ENCODE measurements at places on chromosomes 11 and 22.
A peak's percentile ranks its signal among the peaks of the same experiment; 100 is the strongest.

DNA sequence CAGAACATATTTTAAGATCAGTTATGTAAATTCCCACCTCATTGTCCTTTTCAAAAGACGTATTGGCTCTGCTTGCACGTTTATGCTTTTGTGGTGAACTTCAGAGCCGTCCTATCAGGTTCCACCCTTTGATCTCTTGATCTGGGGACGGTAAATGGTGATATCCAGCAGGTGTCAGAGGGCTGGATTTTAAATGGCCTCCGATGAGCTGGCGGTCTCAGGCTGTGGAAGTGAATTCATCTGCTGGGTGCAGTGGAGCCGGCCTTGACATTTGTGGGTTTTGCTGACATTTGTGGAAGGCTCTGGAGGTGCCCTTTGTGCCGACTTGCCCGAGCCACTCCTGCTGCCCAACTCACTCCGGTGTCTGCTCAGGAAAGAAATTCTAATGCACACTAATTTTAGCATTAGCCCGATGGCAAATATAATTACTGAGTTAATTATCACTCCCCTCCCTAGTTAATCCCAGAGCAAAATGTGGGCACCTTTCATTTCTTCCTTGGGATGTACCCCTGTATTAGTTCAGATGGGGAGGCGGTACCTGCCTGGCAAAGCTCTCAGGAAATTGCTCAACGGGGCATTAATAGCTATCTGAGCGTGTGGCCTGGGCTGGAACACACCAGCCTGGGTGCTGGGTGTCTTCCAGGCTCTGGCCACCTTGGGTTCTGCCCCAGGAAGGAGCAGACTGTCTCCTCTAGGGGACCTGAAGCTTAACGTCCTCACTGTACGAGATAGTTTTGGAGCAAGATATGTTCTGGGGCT is 9.1 kb downstream of the LRP5 start:
- no peak for DNase-seq

- DNase-seq = no peak
These were observed 550.3 kb downstream of the CNTN5 start for GRCh38 chr11:99571094-99571493.

GRCh38 chr22:28791841-28792490 is 8.4 kb downstream of the XBP1 start:
- DNase-seq = no peak

- no peak for DNase-seq
These were observed 498.0 kb downstream of the BRD1 start for GRCh38 chr22:49329636-49330035.

GRCh38 chr11:71470946-71471345 is 17.9 kb downstream of the NADSYN1 start:
- no peak for DNase-seq

GRCh38 chr22:23384431-23384830 is 195.7 kb downstream of the IGLL1 start:
- no peak for DNase-seq

GRCh38 chr11:45110562-45110961 is 35.9 kb upstream of the PRDM11 start:
- peak; percentile 73 for DNase-seq

- DNase-seq = no peak
These were observed 26.8 kb upstream of the NRIP3 start for GRCh38 chr11:9030601-9031000.

Data from KBM-7 (cell line).